ENCODE measurements at places on chromosomes 12 and 14.
A peak's percentile ranks its signal among the peaks of the same experiment; 100 is the strongest.

DNA sequence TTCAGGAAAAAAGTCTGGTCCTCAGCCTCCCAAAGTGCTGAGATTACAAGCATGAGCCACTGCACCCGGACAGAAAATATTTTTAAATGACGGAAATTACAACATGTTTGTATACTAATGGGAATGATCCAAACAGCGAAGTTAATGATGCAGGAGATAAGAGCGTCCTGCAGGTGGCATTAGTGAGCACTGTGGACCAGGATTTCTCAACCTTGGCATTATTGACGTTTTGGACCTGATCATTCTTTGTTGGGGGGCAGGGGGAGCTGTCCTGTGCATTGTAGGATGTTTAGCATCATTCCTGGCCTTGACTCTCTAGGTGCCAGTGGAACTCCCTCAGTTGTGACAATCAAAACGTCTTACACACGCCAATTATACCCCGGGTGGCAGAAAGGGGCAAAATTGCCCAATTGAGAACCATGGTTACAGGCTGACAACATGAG is 34.1 kb downstream of the SCFD1 start:
- DNase-seq: no peak

- no peak for DNase-seq
Measured at GRCh38 chr14:73665130-73665529, 20.3 kb downstream of the DNAL1 start.

DNA sequence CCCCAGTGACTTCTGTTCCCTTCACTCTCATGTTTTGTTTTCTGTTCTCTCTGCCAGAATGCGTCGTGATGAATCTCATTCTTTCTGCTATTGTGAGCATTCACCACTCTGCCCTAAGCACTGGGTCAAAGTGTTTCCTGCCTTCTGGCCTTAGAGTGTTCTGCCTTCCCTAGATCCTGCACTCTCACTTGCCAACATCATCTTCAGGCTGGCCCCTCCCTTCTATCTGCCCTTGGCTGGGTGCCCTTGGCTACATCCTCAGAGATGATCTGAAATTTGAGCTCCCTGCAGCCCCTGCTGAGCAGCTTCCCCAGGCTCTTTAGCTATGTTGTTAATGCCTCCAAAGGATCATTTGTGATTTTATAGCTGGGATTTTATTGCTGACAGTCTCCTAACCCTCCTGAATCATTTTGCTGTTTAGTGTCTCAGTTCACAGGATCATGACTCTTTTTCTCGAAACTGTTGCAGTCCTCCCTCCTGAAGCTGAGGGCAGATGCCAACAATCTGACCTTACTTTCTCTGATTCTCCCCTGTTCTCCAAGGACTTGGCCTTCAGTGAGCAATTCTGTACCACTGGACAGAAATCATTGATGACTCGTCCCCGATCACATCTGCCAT is 4.5 kb downstream of the DHRS2 start:
- peak; percentile 65 for DNase-seq

- DNase-seq: no peak
Measured at GRCh38 chr12:114759635-114760034, 75.7 kb upstream of the TBX3 start.

GRCh38 chr12:112331886-112332285 is 50.3 kb downstream of the HECTD4 start:
- DNase-seq: no peak

DNA sequence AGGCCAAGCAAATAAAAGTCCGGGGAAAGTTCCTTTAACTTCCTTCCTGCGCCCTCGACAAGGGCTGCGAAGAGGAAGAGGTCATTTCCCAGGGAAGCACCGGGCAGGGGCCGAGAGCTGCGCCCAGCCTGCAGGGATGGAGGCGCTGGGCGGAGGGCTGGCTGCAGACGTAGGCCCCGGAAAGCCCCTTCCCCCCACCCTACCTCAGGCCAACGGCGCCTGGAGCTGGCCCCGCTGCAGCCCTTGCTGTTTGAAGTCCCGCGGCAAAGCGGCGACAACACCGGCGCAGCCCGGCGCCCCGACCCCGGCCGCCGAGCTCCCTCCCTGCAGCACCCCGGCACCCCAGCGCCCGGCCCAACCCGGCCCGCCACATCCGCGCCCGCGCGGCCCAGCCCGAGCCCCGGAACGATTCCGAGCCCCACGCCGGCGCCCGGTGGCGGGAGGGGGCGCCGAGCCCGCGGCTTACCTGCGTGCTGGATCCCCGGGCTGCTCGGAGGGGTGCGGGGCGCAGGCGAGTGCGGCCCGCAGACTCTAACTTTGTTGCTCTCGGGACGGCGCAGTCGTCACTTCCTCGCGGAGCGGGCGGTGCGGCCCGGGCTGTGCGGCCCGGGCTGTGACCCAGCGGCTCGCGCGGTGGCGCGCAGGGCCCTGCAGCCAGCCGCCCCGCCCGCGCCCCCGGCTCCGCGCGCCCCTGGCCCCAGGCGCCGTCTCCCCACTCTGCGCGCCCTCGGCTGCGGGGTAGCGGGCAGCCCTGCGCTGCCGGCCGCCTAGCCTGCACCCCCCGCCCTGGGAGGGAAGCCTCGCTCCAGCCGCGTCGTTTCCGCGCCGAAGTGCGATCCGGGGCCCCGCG is 64.8 kb upstream of the PTGR2 start:
- no peak for DNase-seq

DNA sequence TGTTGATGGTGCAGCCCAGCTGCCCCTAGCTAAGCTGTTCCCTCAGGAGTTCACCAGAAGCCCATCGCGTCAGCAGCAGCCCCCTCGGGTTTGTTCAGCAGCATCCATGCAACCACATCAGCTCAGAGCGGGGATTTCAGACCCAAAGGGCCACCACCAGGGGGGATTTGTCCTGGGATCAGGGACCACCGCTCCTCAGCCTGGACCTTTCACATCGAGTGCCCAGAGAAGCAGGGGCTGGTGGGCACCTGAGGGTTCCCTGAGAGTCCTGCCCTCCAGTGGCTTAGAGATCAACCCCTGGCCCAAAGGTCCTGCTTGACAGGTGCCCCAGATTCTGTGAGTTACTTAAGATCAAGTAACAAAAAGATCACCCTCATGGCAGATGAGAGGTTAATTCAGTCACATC is 65.9 kb upstream of the C14orf180 start:
- peak; percentile 66 for DNase-seq

GRCh38 chr12:27236498-27236897 is 7.6 kb upstream of the STK38L start:
- no peak for DNase-seq

GRCh38 chr12:12098691-12099015 is 27.9 kb downstream of the BCL2L14 start:
- DNase-seq: no peak

DNA sequence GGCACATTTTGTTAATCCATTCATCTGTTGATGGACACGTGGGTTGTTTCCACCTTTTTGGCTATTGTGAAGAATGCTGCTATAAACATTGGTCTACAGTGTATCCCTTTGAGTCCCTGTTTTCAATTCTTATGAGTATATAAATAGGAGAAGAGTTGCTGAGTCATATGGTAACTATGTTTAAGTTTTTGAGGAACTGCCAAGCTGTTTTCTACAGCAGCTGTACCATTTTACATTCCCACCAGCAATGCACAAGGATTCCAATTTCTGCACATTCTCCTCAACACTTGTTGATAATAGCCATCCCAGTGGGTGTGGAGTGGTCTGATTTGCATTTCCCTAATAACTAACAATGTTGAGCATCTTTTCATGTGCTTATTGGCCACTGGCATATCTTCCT is 6.9 kb upstream of the SVOP start:
- DNase-seq: no peak

All from NCI-H446 treated with DMSO at 0.1 percent for 48 hours (cell line).